Natural killer cell treated with Interleukin-12 subunit alpha and Interleukin-12 subunit beta and Interleukin-15 and Interleukin-18, amount 100 ng/mL, for 72 hours (primary cell): ENCODE measurements at places on chromosomes 11 and 22.

DNA sequence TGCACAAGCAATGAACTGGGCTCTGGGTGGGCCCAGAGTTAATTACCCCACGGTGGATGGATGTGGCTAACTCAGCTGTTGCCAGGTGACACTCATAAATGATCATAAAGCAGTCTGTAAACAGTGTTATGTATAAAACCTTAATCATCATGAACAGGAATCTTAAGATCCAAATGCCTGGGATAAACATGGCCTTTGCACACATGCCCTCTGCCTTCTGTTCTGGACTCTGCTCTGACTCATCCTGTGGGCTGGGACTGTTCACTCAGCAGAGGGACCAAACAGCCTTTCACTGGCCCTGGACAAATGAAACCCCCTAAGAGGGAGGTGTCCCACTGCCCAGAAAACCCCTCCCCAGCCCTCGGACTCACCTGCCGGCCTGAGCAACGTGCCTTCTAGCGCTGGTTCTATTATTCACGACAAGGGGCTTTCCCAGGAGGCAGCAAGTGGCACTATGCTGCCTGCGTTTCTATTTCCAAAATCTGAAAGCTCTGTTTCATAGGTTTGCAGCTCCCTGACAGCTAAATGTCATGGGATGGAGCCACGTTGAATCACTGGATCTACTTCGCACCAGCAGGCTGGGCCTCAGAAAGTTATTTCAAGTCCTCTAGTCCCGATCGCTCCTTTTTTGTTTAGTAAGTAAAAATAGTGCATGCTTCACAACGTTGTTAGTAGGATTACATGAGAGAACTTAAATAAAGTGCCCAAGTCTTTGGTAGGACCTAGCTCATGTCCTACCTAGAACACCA is 53.0 kb downstream of the LARGE1 start:
- DNase-seq: no peak

DNA sequence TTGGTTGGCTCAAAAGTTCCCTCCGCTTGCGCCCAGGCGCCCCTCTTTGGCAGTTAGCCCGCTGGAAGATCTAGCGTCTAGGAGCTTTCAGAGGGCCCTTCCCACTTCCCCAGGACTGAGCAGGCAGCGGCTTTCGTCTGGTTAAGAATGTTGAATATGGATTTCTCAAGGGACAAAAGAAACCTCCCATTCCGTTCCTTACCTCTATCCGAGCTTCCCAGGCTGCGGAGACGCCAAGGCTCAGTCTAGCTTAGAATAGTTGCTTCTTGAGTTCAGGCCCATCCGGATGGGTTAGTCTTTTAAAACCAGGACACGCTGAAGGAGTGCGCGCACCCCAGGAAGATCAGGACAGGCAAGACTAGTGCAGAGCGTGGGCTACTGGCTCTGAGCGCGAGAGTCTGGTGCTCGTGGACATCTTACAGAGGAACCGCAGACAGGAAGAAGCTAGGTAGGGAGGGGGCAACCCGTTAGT is 1.6 kb downstream of the NELL1 start:
- DNase-seq: no peak

GRCh38 chr11:113349528-113349927 is 35.1 kb downstream of the TTC12 start:
- DNase-seq: no peak

DNA sequence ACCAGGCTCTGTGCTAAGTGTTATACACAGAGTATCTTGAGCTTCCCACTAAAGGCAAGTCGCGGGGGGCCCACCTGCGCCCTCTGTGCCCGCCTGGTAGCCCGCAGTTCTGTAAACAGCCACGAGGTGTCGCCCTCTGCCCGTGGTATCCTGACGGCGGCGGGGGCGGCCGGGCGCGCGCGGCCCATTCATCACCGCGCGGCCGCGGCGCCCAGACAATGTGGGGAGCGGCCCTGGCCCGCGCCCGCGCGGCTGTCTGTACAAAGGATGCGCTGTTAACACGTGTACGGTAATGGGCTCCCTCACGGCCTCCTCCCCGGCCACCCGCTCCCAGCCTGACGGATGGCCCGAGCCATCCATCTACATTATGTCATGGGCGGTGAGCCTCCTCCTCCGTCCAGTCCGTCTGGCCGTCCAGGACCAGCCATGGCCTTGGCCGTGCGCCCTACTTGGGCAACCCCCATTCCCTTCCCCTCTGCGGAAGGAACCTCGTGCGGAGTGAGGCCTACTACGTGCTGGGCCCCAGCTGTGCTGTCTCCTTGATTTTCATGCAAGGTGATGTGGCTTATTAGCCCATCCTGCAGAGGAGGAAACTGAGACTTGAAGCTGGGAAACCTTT is 99.4 kb downstream of the MIAT start:
- DNase-seq: peak; percentile 72

DNA sequence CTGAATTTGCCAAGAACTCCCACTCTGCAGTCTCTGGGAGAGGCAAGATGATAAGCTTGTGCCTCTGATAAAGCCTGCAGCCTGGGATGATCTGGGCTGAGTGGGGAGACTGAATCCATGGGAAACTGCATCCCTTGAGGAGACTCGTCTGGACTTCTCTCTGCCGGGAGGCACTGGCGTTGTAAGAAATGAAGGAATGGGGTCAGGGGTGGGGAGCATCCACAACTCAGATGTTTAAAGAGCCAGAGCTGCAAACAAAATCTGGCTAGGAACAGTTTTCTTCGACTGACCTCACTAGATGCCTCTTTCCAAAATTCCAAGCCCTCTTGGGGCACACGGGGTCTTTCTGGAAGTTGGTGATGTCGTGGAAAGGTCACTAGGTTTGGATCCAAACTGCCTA is 64.4 kb downstream of the SPON1 start:
- no peak for DNase-seq

DNA sequence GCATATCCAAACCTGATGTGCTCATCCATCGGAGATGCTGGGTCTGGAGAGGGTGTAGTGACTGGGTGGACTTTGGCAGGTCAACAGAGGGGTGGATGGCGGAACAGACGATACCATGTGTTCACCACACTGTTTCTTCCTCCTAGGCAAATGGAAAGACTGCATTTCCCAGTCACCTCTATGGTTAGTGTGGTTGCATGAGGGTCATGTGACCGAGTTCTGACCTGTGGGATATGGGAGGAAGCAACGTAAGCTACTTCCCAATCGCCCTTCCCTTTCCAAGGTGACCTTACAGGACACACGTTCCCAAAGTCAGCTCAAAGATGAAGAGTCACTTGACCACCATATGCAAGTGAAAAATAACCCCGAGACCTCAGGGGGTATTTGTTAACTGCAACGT is 27.7 kb downstream of the TSPAN32 start:
- DNase-seq: no peak

GRCh38 chr22:49724893-49725489 is 102.7 kb downstream of the BRD1 start:
- DNase-seq: peak; percentile 79

DNA sequence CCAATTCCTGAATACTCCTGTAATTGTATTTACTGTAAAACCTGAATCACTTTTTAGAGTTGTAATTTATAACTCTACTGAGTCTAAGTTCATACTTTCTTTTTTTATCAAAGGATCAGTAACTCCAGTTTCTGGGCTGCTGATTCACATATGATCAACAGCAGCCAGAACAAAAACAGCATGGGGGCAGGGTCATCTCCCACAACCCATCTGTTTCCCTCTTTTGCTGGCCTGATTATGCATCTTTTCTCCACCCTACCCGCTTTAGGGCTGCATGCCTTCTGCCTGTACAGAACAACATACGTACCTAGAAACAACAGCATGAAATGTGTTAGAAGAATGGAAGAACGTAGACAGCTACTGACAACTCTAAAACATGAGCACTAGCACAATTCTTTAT is 76.0 kb downstream of the MRTFA start:
- no peak for DNase-seq

DNA sequence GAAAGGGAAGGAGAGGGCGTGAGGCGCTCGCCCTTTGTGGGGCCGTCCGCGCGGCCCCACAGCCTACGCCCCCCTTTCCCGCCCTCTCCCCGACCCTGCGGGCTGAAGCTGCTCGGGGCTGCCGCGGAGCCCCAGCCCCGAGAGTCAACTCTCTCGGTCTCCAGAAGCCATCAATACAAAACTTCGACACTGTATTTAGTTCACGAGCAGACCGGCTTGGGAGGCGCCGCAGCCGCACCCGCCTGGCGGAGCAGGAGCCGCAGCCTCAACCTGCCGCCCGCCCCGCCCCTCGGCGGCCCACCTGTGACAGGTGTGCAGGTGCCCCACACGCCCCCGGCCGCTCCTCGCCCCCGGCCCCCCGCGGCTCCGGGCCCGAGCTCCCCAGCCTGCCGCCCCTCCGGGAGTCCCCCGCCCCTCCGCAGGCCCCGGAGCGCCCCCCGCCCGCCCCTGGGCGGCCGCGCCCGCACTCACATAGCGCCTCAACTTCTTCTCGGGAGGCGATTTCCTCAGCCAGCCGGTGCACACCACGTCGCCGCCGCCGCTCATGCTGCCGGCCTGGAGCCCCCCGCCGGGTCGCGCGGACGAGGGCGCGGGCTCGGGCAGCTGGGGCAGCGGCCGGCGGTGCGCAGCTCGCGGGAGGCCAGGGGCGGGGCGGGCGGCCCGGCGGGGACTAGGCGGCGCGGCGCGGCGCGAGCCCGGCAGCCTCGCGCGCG is at the start of gene GAB2:
Gene GAB2 (minus strand): TSS at position 646 of the 713 bp plus-strand sequence. CDS start 100 bp downstream, at position 546.
- DNase-seq: no peak

DNA sequence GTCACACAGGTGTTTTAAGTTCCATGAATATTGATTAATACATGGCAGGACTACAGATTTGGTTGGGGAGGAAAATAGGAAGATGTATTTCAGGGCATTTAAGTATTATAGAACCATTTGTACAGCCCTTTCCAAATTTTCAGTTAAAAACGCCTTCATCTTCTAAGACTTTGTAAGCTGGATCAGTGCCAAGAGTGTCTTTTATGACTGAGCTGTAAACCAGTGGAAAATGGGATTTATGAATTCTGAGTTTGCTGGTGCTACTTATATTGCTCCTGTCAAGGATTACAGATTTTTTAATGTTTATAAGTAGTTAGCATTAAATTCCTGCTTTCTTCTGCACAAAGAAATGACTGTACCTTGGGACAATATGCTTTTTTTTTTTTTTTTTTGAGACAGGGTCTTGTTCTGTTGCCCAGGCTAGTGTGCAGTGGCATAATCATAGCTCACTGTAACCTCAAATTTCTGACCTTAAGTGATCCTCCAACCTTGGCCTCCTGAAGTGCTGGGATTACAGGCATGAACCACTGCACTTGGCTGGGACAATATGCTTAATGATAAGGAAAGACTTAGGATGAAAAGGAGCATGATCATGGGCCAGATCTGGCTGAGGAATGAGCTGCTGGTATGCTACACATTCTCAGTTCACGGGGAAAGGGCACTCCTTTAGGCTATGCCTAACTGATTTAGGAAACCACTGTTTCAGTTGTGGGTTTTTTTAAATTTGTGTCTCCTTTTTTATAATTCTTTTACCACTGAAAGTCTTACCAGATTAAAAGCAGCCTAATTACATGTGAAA is 113.6 kb upstream of the MTNR1B start:
- DNase-seq: no peak

DNA sequence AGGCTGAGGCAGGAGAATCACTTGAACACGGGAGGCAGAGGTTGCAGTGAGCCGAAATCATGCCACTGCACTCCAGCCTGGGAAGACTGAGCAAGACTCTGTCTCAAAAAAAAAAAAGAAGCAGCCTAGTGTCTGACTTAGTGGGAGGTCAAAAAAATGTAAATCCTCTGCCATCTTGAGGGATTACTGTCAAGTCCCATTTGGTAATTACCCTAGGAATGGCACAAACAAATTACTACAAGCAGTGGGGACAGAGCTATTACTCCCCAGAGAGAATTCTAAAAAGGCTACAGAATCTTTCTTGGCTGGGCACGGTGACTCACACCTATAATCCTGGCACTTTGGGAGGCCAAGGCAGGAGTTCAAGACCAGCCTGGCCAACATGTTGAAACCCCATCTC is 3.8 kb downstream of the SERPING1 start:
- DNase-seq: no peak

- DNase-seq: no peak
Observed at GRCh38 chr11:44622721-44623258, 57.3 kb downstream of the CD82 start.

- DNase-seq: no peak
Observed at GRCh38 chr22:37117092-37117491, 7.6 kb upstream of the TMPRSS6 start.

DNA sequence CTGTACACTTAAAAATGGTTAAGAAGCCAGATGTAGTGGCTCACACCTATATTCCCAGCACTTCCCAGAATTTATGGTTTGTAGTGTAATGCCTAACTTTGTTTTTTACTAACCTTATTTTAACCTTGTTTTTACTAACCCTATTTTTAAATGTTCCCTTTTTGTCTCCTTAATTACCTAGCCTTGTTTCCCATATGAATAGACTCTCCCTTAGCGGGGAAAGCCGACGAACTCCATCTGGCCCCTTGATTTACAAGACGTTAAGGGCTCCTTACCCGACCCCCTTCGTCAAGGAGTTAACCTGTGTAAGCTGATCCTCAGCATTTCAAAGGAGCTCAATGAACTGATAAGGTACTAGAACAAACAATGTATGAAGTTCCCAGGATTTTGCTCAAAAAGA is 17.1 kb downstream of the APOBEC3H start:
- DNase-seq: no peak

DNA sequence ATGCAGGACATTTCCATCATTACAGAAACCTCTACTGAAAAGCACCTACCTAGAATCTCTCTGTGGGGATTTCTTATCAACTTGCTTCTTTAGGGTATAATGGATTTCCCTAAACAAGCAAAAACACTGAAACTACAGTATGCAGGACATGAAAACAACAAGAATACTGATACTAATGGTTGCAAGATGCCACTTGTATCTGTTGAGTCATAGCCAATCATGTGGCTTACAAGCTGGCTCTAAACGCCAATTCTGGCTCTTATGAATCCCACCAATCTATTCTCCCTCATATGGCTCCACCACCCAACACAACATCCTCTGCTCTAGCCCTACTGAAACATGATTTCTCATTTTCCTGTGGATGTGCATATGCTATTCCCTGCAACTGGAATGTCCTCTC is 22.6 kb downstream of the TENM4 start:
- no peak for DNase-seq

DNA sequence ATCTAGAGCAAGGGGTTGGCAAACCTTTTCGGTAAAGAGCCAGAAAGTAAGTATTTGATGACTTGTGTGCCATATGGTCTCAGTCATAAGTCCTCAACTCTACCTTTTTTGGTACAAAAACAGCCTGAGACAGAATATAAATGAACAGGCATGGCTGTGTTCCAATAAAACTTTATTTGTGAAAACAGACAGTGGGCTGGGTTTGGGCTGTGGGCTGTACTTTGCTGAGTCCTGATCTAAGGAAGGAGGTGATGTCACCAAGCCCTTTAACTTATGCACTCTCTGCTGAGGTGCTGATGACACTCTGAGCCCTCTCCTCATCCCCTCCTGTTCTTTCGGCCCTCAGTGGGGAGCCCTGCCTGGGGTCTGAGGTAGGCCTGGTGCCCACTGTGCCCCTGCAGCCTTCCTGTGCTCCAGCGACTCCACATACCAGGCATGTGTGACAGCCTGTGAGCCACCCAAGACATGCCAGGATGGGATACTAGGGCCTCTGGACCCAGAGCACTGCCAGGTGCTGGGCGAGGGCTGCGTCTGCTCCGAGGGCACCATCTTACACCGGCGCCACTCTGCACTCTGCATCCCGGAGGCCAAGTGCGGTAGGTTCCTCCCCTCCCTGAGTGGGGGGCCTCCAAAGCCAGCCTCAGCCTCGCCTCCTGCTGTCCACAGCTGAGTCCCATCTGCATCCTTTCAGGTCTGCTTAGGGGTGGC is 85.9 kb upstream of the MYOD1 start:
- DNase-seq: no peak

GRCh38 chr22:49382451-49382735 is 445.3 kb downstream of the BRD1 start:
- DNase-seq: no peak
